SK-N-DZ (cell line): ENCODE measurements at places on chromosomes 16 and 17.

DNA sequence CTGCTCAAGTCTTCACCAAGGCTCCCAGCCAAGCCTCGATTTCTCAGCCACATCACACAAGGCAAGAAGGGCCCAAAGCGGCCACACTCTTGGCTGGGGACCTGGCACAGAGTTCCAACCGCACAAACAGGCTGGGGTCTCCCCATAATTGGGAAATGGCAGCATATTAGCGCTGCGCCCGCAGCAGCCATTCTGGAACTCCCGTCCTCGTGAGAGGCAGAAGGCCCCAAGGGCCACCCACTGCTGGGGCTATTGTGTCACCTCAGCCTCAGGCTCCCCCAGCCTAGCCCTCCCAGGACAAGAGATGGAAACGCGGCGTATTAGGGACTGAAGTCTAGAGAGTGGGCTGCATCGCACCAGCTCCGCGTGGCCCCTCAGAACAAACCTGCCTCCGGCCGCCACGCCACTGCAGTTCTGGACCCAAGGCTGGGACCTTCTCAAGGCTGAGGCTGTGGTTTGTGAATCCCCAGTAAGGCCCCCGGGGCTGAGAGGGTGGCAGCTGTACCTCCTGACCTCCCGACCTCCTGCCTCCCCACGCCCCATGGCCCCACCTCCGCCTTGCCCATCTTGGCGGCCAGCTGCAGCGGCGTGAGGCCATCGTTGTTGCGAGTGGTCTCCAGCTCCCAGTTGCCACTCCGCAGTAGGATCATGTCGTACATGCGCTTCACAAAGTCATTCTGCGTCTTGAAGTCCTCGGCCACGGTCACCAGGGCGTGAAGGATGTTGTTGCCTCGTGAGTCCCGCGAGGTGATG lies 25.3 kb downstream of the TRPV3 start:
- no peak for DNase-seq

DNA sequence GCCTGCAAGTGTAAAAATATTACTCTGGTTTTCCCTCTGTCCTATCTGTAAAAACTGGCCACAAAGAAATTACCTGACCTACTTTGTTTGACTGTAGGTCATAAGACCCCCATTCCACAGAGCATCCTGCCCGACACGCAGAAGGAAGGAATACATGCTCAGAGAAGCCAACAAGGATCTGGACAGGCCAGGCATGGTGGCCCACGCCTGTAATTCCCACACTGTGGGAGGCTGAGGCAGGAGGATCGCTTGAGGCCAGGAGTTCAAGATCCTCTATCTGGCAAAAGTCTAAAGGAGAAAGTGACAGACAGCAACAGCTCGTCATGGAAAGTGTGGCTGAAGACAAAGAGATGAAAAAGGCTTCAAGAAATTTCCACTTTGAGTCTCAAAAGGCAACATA lies 78.2 kb upstream of the RNU2-1 start:
- DNase-seq: no peak

- DNase-seq: peak; percentile 55
Observed at GRCh38 chr16:9033125-9033830, 58.2 kb upstream of the HAPSTR1 start.

DNA sequence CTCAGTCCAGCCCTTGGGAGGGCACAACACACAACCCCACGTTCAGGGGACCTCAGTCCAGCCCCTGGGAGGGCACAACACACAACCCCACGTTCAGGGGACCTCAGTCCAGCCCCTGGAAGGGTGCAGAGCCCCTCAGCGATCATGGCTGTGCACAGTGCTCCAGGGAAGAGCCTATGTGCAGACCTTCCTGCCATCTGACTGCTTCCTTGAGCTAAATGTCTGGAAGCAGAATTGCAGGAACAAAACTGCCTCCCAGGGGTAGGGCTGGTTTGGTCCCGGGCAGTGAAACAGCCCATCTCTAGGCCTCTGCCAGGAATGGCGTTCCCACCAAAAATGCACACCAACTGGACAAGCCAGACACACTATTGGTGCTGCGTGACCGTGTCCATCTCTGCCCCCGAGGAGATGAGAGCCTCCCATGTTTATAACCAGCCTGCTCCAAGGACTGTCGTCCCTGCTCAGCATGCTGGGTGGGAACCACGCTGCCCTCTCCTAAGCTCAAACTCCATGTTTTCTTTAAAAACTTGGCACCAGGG lies 44.0 kb downstream of the ZNF276 start:
- no peak for DNase-seq

DNA sequence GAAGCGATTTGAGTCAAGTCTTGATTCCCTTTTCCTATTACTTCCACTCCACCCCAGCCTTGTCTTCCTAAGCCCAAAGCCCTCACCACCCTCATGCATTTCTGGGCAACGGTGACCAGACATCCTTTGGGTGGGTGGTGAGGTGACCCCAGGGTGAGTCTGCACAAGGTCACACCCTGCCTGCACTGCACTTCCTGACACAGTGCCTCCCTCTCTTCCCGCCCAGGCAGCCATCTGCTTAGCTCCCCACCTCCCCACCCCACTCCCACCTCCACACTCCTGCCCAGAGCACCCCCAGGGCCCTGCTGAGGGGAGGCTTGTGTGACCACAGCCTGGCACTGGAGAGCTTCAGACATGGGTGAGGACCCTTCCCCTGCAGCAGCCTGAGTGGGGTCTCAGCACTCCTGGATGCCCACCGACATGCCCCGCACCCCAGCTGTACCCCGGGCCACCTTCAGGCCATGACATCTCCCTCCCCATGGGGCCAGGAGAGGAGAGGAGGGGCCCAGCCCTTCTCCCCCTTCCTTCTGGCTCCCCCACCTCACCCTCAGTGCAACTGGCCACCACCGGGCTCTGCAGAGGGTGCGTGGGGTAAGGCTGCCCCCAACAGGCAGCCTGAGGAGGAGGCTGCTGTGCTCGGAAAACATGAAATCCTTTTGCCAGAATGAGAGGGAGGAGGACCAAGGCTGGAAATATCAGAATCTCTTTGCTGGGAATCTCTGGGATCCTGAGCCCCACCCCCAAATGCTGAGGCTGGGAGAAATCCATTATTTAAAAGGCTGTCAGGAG lies 68.6 kb downstream of the CCT6B start:
- DNase-seq: peak; percentile 22

DNA sequence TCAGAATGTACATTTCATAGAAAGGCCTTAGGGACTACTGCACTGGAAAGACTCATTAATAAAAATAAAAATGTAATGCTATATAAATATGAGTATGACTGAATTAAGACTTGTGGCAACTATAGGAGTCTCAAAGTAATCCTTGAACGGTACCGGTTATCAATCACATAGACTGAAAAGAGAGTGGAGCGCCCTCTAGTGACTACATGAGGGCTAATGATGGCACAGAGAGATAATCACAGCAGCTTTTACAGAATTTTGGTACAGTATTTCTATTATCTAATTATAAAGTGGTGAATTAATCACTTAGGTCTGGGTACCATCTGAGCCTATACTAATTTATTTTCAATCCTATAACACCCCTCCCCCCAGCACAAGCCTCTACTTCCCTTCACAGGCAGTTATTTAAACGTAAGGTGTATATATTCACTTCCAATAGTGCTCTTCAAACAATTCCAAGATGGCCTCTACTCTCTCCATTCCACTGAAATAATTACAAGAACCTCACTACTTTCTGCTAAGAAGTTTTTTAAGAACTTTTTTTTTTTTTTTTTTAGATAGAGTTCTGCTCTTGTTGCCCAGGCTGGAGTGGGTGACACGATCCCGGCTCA lies 40.7 kb upstream of the ANKFY1 start:
- peak; percentile 45 for DNase-seq

DNA sequence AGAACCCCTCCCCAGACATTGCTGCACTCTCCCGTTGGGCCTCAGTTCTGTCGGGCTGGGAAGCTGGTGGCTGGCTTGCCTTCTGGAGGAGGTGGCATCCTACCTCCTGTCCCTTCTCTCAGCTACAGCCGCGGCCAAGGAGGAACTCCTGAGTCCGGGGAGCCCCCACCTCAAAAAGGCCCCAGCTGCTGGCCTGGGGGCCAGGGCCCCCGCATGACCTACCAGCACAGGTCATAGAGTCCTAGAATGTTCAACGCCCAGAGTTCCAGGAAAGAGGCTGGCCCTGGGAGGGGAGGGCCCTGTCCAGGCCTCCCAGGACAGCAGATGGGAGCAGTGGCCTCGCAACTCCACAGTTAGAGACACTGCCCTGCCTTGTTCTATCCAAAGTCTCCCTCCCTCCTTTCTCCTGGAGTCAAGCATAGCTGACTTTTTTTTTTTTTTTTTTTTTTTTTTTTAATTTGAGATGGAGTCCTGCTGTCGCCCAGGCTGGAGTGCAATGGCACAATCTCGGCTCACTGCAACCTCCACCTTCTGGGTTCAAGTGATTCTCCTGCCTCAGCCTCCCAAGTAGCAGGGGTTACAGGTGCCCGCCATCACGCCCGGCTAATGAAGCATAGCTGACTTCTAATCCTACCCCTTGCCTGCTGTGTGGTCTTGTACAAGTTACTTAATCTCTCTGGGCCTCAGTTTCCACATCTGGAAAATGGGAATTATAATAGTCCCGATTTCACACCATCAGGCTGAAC lies 7.1 kb downstream of the CARHSP1 start:
- DNase-seq: no peak

GRCh38 chr16:1993731-1994131 lies 4.0 kb downstream of the SYNGR3 start:
- DNase-seq: no peak

DNA sequence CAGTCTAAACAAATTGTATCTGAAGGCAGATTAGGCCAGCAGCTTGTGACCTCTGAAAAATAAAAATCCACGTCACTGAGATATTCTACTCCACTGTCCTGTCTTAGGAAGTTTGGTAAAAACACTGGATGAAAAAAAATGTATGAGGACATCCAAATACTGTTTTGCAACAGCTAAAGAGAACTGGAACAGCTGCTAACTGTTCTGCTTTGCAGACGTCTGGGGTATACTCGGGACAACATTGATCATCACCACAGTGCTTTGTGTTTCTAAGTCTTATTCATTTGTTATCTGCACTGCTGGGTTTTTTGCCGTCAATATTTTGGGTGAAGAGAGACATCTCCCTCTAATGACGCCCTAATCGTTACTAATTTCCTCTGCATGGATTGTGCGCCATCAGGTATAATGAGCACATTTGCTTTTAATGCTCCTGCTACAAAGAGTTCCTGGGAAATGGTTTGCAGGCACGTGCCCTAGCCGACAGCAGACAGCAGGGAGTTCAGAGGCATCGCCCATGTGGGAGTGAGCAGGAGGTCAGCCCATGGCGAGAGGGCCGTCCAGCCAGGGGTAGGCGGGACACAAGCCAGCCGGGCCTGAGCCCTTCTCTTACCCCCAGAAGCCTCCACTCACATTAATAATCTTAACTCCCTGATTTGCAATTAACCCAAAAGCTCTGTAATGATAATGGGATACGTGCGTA lies 87.0 kb downstream of the CBLN1 start:
- no peak for DNase-seq

- DNase-seq: no peak
Observed at GRCh38 chr16:85593494-85594221, 19.5 kb upstream of the GSE1 start.

GRCh38 chr17:8158267-8159031 lies 4.3 kb downstream of the VAMP2 start:
- DNase-seq: peak; percentile 88

- no peak for DNase-seq
Observed at GRCh38 chr16:9364721-9365369, 273.4 kb downstream of the HAPSTR1 start.

DNA sequence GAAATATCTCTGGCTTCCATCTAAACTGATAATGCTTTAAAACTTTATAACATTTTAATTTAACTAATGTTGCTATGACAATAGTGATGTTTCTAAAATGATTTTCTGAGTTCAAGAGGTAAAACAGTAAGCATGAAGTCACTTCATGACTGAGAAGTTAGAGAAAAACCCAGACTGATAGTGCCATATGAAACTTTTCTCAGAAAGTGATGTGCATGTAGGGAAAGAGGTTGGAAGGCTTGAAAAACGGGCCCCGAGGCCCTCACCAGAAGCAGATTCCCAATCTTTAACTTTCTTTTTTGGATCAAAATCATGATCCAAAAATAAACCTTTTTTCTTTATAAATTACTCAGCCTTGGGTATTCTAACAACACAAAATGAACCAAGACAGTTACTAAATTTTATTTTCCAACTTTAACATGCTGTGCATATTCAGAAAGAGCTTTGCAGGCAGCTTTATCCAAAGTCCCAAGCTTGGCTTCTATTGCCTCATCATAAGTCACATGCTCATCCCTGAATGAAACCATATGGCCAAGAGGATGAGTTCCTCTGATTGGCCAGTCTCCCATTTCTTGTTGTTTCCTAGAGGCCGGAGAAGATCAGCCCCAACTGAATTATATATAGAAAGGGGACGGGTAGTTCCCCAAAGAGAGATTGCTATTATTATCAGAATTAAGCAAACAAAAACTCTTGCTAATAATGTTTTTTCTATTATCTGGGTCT lies 357.6 kb upstream of the SALL1 start:
- DNase-seq: no peak

DNA sequence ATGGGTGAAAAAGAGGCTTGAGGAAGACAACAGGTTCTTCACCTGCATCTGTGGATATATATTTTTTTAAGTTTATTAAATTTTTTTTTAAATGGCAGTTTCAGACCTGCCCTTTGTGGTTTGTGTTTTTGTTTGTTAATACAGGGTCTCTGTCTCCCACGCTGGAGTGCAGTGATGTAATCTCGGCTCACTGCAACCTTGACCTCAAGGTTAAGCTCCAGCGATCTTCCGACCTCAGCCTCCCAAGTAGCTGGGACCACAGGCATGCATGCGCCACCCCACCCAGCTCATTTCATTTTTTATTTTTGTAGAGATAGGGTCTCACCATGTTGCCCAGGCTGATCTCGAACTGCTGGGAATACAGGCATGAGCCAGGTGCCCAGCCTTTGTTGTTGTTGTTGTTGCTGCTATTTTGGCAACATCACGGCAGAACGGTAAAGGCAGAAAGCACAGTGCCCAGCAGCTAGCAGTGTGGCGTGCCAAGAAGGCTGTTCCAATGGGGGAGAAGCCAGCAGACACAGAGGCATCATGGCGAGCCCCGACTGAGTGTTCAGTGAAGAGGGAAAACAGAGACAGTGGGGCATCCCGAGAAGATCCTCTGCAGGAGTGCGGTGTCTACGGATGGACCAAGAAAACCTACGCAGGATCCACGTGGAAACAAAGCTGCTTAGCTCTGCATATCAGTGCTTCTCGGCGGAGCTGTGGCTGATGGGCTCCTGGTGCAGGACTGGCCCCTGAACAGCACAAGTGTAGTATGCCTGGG lies 19.6 kb downstream of the TMC6 start:
- no peak for DNase-seq

GRCh38 chr16:29814592-29814991 lies 1.4 kb upstream of the PAGR1 start:
- no peak for DNase-seq

GRCh38 chr16:78034530-78034929 lies 12.2 kb downstream of the CLEC3A start:
- DNase-seq: no peak

- DNase-seq: no peak
Observed at GRCh38 chr17:17928398-17929287, 43.6 kb downstream of the TOM1L2 start.

- no peak for DNase-seq
Observed at GRCh38 chr16:2486645-2487516, 12.0 kb downstream of the TBC1D24 start.

GRCh38 chr17:28189667-28190066 lies 129.3 kb upstream of the TMEM97 start:
- no peak for DNase-seq

GRCh38 chr16:24997665-24998064 lies 17.5 kb downstream of the ARHGAP17 start:
- no peak for DNase-seq

- no peak for DNase-seq
Observed at GRCh38 chr16:58329135-58329534, 34.3 kb upstream of the PRSS54 start.
